ENCODE measurements at places on chromosomes 1 and 21.

DNA sequence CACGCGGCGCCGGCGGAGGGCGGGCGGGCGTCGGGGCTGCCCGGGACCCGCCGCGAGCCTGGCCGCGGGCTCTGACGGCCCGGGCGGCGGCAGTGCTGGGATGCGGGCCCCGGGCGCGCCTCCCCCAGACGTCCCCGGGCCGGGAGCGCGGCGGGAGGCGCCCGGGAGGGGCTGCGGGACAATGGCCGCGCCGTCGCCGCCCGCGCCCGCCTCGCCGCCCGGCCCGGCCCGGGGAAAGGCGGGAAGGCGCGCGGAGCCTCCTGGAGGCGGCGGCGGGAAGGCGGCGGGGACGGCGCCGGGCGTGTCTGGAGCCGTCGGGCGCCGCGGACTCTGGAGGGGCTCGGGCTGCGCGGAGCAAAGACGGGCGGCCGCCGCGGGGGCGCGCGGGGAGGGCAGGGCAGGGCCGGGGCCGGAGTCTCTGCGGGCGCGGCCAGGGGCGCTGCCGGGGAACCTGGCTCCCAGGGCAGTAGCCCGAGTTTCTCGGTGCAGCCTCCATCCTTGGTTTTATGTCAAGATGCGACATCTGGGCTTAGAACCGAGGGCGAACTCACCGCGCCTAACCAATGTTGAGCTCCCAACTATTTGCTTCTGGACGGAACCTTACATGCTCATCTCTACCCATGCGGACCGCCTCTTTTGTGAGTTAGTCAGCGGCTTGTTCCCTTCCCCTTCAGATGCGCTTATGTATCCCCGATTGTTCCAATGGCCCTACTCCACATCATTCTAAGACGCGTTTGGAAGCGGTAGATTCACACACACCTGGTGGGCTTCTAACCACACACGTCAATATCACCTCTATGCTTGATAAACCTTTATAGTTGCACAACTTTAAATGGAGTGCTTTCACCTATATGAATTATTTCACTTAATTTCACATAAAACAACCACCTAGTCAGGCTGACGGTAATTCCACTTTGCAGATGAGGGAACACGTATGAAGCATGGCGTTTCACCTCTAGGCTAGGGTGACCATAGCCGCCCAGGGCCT is 651 bp downstream of the ZBTB8A start:
- no peak for DNase-seq

DNA sequence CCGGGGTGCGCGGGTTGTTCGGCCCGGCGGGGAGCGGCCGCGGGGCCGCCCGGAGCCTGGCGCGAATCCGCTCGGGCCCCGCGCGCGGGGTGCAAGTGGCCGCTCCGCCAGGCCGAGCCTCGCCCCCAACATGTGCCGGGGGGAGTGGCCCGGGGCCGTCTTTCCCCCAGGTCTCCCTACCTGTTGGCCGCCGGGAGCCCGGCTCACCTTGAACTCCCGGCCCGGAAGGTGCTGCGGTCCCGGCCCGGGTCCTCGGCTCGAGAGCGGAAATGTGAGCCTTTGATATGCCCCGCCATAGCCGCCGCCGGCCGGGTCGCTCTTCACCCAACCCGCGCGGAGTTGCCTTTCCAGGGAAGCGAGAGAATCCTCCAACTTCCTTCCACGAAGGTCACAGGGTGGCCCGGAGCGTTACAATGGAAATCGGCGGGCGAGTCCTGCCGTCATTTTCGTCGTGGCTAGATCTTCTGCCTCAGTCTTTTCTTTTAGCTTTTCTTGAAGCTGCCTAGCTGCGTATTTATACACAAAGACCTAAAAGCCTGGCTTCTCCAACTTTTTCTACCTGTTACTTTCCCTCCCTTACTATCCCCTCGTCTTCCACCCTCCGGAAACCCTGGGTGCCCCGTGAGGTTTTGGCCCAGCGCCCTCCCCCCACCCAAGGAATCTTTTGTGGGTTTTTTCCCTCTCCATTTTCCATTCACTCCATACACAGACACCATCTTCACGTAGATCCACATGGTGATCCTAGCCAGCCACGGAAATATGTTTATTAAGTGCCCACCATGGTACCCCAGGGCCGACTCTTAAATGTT is 867 bp downstream of the PTGFRN start:
- DNase-seq: no peak

GRCh38 chr1:4597020-4597419 is 57.4 kb upstream of the AJAP1 start:
- no peak for DNase-seq

DNA sequence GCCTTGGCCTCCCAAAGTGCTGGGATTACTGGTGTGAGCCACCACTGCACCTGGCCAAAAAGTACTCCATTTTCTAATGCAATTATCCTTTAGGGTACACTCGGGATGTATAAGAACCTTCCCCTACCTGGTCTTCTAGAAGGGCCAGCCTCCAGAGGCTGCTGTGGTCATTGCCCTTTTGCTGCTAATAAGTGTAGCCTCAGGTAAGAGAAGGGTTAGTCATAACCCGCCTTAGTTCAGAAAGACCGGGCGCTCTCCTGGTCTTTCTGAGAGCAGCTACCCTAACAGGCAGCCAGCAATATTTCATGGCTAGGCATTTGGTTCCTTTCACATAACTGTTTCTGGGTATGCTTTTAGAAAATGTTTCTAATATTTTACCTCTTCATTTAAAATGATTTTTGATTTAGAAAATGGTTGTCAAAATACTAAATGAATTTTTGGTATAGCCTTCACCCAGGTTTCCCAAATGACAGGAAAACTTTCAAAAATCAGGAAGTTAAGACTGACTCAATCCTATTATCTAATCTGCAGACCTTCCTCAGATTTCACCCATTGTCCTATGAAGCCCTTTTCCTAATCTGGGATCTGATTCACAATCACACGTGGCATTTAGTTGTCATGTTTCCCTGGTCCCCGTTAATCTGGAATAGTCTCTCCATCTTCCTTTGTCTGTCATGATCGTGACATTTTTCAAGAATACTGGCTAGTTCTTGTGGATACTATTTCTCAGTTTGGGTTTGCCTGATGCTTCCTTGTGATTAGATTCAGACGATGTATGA is 479.0 kb downstream of the SIPA1L2 start:
- DNase-seq: no peak

- DNase-seq: no peak
Measured at GRCh38 chr1:48943393-48943792, 166.7 kb upstream of the BEND5 start.

DNA sequence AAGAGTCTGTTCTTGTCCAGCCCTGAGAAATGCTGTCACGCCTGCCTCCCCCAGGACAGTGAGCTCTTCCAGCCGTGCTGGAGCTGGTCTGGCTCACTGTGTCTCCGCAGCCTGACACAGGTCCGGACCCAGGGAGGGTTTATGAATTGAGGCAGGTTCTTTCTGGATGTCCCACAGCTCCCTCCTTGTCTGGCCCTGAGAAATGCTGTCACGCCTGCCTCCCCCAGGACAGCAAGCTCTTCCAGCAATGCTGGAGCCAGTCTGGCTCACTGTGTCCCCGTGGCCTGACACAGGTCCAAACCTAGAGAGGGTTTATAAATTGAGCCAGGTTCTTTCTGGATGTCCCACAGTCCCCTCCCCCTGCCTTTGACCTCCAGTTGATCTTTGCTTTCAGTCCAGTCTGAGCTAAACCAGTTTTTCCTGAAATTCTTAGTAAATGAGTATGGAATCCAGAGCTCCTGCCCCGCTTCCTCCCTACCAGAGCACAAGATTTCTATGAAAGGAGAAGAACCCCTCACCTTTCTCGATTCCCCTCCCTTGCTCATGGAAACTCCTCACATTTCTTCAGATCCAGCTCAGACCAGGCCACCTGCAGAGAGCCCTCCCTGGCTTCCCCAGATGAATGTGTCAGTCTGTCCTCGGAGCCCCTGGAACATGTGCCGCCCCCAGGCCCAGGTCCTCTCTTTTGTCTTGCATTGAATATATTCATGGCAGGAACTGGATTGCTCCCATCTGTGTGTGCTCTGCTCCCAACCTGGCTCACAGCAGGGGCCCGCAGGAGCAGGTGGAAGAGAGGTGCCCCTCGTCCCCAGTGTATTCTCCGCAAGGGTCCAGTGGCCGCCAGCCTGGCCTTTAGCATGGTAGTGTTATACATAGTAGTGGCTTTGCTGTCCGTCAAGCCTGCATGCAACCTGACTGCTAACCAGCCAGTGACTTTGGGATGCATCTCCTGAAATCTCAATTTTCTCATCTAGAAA is 116.3 kb downstream of the EPHB2 start:
- DNase-seq: no peak

- no peak for DNase-seq
Measured at GRCh38 chr1:155976913-155977689, 1.2 kb downstream of the ARHGEF2 start.

DNA sequence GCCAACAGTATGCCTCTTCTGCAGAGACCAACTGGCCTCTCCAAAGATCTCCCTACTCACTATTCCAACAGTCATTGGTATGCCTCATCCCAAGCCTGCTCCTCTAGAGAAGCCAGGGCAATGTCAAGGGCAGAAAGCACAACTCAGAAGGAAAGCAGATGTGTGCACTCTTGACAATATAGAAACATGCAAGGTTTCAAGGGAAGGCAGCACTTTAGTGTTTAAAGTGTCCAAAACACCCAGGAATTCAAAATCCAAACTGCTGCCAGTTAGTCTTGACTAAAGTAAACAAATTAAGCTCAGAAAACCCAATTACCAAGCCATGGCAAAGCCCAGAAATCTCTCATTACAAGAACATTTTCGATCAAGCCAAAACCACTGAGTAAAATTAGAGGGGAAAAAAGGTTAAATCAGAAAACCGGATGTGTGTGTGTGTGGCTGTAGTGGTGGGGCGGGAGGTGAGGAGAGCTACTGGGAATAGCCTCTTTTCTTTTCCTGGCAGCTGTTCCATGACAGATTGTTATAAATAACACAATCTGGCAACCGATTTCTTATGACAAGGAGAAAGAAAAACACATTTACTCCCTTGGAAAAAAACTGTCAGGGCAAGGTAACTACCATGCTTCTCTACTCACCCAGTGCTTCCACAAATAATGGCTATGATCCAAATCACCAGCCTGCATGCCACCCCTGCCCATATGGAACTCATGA is 39.2 kb downstream of the EIF2B3 start:
- DNase-seq: no peak

GRCh38 chr1:183318433-183318832 is 99.7 kb downstream of the NMNAT2 start:
- no peak for DNase-seq
